ENCODE measurements at places on chromosomes 7 and 10.

GRCh38 chr7:107103369-107103768 is 58.9 kb downstream of the PRKAR2B start:
- DNase-seq, result no peak

DNA sequence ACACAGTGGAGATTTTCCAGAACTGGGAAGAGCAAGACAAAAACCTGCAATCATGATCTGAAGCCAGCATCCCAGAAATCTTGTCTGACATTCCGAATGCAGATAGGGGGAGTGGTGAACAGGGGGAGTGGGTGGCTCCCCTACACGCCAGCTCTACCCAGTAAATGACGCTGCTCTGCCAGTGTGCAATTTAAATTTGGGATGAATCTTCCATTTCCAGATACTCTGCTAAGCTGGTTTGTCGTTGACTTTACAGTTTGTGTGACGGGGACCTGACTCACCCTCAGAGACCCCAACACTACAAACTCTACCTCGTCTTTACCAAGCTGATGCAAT is 68.7 kb upstream of the CAMK2B start:
- DNase-seq, result no peak

DNA sequence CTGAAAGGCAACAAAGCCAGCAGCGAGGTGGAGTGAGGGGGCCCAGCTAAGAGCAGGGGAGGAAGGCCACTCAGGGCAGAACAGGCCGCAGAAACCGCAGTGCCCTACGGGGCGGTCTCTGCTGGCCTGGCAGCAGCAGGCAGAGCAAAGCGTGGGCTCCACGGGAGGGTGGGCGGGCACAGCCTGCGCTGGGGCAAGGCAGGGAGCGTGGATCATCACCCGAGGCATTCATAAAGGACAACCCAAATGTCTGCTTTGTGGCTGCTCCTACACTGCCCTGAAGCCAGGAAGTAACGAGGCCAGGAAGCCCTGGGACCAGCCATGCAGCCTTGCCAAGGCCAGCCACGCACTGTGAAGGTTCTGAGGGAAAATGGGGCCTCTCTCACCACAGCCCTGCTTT is 127.5 kb downstream of the MAD1L1 start:
- no peak for DNase-seq

GRCh38 chr7:120628251-120628650 is 229.7 kb downstream of the TSPAN12 start:
- no peak for DNase-seq

- DNase-seq, result no peak
Observed at GRCh38 chr10:111830359-111830758, 353.2 kb downstream of the GPAM start.

- no peak for DNase-seq
Observed at GRCh38 chr7:106618480-106618879, 42.5 kb downstream of the CCDC71L start.

DNA sequence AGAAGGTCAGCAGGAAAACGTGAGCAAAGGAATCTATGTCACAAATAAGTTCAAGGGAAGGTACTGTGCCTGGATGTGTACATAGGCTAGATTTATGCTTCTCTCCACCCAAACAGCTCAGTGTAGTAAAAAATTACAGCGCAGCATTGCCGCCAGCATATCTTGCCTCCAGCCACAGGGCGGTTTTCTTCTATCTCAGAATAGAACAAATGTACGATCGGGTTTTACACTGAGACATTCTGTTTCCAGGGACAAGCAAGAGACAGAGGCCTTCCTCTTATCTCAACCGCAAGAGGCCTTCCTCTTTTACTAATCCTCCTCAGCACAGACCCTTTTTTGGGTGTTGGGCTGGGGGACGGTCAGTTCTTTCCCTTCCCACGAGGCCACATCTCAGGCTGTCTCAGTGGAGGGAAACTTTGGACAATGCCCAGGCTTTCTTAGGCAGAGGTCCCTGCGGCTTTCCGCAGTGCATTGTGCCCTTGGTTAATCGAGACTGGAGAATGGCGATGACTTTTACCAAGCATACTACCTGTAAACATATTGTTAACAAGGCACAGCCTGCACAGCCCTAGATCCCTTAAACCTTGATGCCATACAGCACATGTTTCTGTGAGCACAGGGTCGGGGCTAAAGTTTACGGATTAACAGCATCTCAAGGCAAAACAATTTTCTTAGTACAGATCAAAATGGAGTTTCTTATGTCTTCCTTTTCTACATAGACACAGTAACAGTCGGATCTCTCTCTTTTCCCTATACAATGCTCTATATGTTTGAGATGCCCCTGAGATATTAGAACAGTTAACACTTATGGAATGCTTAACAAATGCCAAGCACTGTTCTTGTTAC is 11.6 kb upstream of the ABHD11 start:
- DNase-seq, result no peak

DNA sequence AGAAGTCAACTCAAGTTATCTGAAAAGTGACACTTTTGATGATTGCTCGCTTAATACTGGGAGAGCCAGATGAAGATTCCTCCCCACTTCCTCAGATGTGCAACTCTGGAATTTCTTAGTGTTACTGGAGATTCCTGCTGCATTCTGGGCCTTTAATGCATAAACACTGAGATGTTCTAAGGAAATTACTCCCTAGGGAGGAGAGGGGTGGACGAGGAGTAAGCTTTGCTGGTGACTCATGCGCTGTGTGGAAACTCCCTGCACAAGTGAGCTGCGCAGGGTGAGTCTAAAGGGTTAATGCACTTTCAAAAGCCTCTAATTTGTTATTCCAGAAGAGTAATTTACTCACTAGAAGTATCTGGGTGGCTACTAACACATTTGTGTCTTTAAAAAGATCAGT is 46.3 kb downstream of the EGFR start:
- DNase-seq, result no peak

DNA sequence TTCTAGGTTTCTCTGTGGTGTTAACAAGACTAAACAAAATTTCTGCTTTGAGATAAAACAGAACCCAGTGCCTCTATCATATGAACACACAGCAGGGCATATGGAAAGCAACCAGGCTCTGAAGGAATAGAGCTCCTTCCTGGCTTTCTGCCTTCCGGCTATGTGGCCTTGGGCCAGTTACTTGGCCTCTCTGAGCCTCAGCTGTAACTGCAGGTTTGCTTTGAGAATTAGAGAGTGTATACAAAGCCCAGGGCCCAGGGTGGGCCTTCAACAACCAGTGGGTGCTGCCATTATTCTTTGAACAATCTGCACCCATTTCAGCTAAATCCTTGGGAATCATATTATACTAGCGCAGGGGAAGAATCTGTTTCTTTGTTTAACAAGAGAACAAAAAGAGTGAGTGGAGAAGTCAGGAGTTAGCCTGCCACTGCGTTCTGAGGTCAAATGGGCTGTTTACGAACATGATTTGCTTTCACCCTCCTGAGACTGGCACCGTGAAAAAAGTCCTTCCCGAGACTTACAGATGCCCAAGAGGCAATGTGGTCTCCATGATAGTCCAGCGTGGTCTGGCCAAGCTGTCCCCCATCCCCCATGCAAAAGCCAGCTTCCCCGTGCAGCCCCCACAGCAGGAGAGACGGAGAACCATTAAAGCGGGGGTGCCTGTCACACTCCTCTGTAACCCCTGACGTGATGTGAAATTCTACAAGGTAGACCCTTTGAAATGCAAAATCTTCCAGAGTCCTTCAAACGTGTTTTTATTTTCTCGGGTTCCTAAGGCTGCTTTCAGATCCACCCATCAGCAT is 4.9 kb downstream of the FAM53B start:
- no peak for DNase-seq

- no peak for DNase-seq
Observed at GRCh38 chr10:97713826-97714400, 383 bp downstream of the MARVELD1 start.

DNA sequence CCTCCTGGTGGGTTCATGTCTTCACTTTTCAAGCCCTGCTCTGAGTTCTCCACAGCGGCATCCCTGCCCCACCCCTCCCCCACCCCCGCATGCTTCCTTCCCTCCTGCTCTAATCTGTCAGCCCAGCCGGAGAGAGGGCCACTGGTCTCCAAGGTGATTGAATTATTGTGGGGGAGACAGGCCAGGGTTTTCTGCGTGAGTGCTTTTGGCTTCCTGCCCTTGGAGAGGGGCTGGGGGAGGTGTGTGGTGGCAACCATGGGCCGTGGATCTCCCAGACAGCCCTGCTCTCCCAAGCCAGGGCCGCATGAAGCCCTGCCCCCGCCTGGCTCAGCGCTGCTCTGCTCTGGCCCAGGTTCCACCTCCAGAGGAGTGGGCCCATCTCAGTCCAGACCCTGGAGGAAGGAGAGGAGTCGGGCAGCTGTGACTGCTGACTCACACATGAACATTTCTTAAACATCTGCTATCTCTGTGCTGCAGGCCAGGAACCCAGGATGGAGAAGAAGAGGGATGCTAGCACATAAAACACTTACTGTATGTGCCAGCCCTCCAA is 109.9 kb downstream of the ZMIZ1 start:
- no peak for DNase-seq

DNA sequence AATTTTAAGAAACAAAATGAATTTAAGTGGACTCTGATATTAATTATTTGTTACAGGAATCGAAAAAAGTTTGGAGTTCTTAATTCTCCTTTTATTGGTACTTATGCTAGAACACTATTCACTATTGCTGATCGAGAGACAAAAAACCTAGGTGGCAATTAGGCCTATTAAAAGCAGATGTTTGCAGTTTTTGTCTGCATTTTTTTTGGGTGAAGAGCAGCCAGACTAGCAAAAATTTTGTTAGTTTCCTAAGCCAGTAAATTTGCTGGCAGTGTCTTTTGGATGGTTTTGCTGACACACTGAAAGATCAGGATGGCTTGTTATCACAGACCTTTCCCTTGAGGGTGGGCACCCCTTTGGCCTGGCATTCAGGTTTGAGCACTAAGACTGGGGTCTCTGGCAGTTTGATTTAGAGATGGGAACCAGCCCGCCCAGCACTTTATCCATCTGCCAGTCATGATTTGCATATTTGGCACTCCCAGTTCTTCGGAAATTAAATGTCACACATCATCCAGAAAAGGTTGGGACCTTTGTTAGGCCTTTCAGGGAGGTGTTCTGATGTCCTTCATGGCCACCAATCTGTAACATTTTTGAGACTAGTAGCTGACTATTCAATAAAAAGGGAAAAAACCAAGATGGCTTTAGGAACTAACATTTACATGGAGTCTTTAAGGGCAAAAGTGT is 57.3 kb downstream of the INPP5F start:
- DNase-seq, result no peak

DNA sequence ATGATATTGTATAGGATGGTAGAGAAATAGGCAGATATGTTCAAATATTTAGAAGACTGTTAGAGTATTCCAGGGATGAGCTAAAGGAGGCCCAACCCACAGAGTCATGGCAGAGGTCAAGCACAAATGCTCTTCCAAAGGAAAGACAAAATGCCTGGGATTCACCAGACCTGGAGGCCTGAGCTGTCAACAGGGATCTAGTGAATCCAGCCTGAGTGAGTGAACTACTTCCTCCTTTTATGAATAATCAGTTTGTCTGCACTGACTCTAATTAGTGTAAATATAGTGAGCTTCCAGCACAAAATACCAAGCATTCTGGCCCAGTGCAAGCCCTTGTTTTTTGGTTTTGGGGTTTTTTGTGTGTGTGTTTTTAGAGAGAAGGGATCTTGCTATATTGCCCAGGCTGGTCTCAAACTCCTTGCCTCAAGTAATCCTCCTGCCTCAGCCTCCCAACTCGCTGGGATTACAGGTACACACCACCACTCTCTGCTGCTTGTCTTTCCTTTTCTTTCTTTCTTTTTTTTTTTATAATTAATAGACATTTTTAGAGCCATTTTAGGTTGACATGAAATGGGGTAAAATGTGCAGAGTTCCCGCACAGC is 244.4 kb downstream of the SKIDA1 start:
- no peak for DNase-seq

- no peak for DNase-seq
Observed at GRCh38 chr7:80632139-80632538, 6.3 kb upstream of the CD36 start.

DNA sequence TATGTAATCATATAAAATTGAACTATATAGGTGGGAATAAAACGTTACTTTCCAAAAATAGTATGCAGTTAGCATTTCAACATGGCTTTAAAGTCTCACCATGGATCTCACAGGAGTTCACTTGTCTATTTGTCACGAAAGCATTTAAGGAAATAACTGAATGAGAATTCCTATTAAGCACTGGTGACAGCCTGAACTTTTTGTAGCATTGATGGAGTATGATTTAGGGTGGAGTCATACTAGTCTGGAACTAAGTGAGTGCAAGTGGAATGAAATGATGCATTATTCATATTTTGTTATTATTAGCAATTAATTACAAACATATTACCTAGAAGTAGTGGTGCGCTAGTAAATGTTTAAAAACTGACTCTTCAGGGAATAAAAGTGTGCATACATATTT is 26.0 kb upstream of the HIBADH start:
- DNase-seq, result no peak

DNA sequence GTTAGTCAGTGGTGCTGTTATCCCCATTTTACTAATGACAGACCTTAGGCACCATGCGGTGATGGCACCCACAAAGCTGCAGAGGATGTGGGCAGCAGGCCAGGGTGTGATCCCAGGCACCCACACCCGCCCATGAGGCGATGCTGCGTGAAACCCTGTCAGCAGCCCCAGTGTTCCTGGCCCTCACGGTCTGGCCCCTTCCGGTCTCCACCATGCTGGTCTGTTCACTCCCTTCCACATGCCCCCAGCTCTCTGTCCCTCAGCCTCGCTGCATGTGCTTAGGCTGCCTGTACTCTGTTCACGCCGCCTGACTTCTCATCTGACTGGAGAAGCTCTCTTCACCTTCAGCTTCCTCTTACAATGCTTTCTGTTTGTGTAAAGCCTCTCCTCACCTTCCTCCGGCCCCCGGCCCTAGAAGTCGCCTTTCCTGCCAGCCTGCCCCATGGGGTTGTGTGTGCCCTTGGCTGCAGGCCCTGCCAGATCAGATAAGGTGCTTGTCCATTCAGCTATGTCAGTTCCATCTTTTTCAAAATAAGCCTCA is 17.6 kb upstream of the ORAI2 start:
- no peak for DNase-seq

- no peak for DNase-seq
Observed at GRCh38 chr10:73494877-73495225, 973 bp downstream of the PPP3CB start.

GRCh38 chr7:112067200-112067599 is 139.0 kb downstream of the DOCK4 start:
- no peak for DNase-seq

DNA sequence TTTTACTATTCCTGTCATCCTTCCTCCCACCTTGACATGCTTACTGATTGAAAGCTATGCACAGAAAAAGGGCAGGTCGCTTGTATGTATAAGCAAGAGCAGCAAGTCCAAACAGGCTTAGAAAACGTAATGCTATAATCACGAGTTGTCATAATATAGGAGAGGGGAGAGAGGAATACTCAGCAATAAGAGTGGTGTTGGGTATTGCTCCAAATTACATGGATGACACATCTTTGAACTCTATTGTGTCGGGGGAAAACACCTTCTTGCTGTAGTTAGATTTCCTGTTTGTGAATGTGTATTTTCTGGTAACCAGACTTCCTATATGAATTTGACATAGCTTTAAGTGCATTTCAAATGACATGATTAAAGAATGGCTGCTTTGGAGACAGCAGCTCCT is 7.5 kb downstream of the MET start:
- no peak for DNase-seq

Data from NCI-H1048 (cell line).